ENCODE measurements at places on chromosomes 2 and 18.

DNA sequence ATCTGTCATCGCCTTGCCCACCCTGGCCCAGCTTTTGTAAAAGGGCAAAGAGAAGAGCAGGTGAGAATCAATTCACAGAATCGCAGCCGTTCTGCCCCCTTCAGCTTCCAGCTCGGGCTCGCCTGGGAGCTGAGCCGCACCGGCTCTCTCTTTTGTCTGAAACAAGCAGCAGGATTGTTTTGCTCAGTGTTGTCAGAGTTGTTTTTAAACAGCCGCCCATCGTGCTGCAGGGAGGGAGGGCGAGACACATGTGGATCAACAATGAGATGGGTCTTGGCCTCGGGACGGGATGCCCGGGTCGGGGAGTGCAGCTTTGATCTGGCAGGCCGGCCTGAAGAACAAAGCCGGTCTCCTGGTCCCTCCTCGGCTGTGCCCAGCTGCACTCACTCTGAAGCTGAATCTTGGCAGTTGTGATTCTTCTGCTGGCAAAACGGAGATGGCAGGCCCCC, 39.7 kb upstream of the HDAC4 start:
- DNase-seq = no peak

- DNase-seq = no peak
Measured at GRCh38 chr18:25164848-25165811, 186.8 kb downstream of the ZNF521 start.

GRCh38 chr2:193776988-193777387, 1582.3 kb upstream of the TMEFF2 start:
- DNase-seq = no peak

DNA sequence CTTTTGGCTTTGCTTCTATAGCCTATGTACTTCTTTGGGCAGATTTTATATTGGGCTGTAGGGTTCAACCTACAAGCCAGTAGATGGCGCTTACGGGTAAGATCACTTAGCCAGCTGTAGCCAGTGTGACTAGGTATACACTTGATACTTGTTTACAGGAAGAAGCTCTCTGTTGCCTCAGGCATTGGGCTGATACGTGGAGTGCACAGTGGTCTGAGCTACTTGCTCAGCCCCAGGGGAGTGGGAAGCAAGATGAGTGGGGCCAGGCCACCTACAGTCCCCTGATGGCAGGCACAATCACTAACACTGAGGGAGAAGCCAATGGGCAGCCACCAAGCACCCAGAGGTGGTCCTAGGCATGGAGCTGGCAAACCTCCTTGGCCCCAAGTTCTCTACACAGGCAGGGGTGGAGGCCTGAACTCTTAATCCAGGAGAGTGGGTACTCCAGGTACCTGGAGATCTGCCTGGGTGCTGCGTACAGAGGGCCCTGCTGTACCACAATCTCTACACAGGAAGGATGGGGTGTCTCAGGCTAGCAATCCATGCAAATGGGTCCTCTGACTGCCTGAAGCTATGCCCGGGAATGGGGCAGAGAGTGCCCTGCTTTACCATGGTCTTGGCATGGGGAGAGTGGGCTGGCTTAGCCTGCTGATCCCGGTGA, 122.2 kb downstream of the NCOA1 start:
- peak; percentile 53 for DNase-seq

GRCh38 chr2:201132518-201132917, 16.6 kb downstream of the CFLAR start:
- no peak for DNase-seq

- no peak for DNase-seq
Measured at GRCh38 chr2:74050151-74050550, 65.4 kb downstream of the TET3 start.

GRCh38 chr18:28438381-28438780, 261.5 kb upstream of the CDH2 start:
- DNase-seq = no peak

DNA sequence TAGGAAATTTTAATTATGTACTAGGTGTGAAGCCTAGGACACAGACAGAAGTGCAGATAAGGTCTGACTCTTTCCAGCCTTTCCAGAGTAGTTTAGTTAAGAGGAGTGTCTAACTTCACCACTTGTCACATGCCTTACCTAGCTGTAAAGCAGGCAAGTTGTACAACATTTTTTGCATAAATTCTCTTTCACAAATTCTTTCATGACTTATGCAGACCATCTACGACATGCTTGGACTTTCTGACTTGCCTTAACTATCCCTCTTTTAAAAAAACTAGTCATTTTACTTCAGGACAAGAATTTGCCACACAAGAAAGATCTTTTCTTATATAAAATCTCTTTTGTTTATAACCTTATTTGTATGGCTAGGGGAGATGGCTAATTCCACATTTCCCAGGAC, 1273.6 kb upstream of the SLC39A10 start:
- no peak for DNase-seq

DNA sequence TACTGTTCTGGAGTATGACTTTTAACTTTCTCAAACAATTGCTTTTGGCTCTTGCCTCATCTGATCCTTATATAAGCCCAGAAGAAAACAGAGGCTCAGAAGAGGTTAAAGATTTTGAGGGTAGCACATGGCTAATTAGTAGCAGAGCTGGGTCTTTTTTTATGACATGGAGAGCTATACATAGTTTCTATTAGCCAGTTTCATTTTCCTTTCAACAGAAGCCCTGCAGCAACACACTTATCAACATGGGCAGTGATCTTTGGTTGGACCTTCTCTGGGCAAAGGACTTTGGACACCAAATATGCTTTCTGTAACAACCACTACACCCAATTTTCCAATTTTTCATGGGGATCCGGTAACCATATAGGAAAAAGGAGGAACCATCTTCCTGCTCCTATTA, 64.9 kb downstream of the NCKAP5 start:
- DNase-seq = no peak

GRCh38 chr18:23320709-23321236, 132.3 kb upstream of the RIOK3 start:
- DNase-seq = no peak

- no peak for DNase-seq
Measured at GRCh38 chr2:27901234-27901633, 10.7 kb downstream of the BABAM2 start.

- no peak for DNase-seq
Measured at GRCh38 chr2:55856936-55857335, 66.6 kb downstream of the EFEMP1 start.

DNA sequence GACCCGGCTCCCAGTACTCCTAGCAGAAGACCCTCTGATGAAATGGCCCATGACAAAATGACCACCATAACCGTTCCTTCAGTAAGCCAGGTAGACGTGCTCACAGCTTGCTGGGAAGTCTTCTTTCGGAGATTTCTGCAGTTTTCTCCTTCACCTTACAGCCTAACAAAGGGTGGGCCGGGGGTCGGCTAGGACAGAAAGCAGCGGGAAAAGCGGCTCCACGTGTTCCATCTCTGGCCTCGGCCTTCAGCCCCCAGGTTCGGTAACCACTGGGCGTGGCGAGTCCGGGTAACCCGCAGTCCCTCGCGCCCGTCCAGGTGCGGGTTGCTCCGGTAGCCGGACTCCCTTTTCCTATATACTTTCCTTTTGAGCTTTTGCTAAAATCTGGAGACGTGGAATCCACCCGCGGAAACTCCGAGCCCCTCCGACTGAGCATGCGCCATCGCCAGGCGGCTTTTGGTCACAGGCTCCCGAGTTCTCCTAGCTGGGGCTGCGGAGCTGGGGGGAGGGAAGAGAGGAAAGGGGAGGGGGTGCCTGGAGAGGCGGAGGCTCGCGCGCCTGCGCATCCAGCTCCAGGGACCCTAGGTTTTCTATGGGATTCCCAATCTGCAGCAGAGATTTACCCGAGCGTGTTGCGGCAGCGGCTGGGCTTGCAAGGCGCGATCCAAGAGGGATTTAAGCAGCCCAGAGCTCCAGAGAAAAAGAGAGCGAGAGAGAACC, at the start of gene VSNL1:
VSNL1 (plus strand) TSS at position 604 of the 720 bp plus-strand sequence. CDS start 51,379 bp downstream, outside the sequence.
- DNase-seq = peak; percentile 93

DNA sequence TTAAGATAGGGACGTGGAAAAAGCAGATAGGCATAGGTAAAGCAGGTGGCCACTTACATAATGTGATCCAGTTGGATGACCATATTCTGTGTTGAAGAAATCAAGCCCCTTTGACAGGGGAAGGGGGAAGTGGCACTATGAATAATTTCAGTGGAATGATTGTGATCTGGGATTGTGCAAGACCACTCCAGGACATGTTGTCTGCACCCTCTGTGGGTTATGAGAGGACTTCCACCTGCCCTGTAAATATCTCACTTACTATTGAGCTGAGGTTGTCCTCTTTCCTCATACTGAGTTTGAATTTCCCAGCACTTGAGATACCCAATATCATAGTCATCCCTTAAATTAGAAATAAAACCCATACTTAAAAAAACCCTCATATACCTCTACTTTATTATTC, 220.7 kb downstream of the IRS1 start:
- DNase-seq = no peak

GRCh38 chr2:24843330-24843860, 50.2 kb downstream of the CENPO start:
- DNase-seq = no peak

GRCh38 chr18:63596964-63597363, 9.8 kb downstream of the SERPINB13 start:
- DNase-seq = no peak

- no peak for DNase-seq
Measured at GRCh38 chr18:5620289-5620688, 76.5 kb upstream of the EPB41L3 start.

DNA sequence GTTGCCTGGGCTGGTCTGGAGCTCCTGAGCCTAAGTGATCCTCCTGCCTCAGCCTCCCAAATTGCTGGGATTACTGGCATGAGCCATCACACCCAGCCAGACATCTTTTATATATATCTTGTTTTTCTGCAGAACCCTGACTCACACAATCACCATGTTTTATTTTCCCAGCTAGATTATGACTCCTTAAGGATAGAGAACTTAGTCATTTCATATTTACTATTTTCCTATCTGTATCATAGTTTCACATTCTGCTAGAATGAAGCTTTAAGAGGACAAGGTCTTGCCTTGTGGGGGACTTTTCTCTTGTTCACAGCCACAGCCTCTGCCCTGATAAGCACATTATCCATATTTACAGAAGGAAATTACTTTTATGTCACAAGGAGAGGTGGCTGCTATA, 73.9 kb downstream of the LBH start:
- DNase-seq = no peak
